Esophagus squamous epithelium (tissue), 5 donors: ENCODE measurements at places on chromosomes 7 and 10.

- no peak for DNase-seq
Measured at GRCh38 chr10:35208536-35208935, 81.9 kb downstream of the CREM start.

DNA sequence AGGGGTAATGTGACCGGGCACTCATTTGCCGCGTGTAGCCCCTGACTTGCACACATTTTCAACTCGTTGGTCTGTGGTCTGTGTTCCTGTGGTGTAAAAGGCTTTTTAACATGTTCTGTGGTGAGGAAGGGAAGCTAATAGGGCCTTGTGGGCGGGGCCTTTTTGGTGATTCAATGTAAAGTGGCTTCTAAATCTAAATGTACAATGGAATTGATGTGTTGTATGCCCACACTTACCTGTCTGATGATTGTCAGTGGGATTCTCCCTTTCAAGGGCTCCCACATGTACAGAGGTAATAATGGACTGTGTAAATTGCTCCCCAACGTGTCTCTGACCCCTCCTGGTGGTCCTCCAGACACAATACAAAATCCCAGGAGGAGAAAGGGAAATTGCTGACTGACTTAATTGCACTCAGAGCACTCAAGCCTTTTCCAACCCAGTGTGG lies 43.1 kb upstream of the GATAD1 start:
- DNase-seq: no peak

GRCh38 chr7:117559391-117559790 lies 79.6 kb downstream of the CFTR start:
- no peak for DNase-seq

DNA sequence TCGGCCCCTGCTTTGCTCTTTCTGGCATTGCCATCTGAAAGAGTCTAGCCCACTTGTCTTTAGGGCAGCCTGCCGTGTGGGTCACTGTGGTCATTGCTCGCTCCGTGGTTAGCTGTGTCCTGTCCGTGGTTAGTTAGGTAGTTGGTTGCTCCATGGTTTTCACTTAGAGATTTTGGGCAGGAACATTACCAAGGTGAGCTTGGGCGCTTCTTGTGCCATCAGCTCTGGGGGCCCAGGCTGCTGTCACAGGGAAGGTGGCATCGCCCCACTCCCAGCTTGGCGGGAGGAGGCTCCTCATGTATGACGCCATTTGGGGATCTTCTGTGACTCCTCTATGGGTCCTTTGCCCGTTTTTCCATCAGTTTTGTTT lies 53.1 kb downstream of the INPP5A start:
- no peak for DNase-seq
